Omental fat pad (tissue), 4 donors: ENCODE measurements at places on chromosomes 3 and 15. TPM values are rescaled to one million over a fixed set of nuclear protein-coding genes. Genes with fewer than 3 reads are reported as not detected.

Gene CDHR4
- not detected for total RNA-seq

Gene ABI3BP
- total RNA-seq = 95.2 TPM

Gene AADACL2
- 1.1 TPM for total RNA-seq

Gene SLC25A36
- total RNA-seq = 59.1 TPM

Gene ENTPD3
- total RNA-seq = 0.84 TPM

Gene AQP9
- total RNA-seq = 12.2 TPM

Gene EFHB
- total RNA-seq = 1.1 TPM

Gene MOBP
- total RNA-seq = not detected

Gene ROBO2
- 1.3 TPM for total RNA-seq

Gene GOLGA6A
- total RNA-seq = not detected

Gene WDR6
- 121 TPM for total RNA-seq

Gene PHLDB2
- total RNA-seq = 261 TPM

Gene AGBL1
- total RNA-seq = not detected

Gene GOLGA6L1
- not detected for total RNA-seq

Gene GOLGA8Q
- 3.3 TPM for total RNA-seq

Gene AP3S2
- 73.8 TPM for total RNA-seq

Gene TRIM42
- total RNA-seq = not detected

Gene SPSB4
- total RNA-seq = 0.50 TPM

Gene EHHADH
- 6.3 TPM for total RNA-seq

Gene ACKR4
- 3.2 TPM for total RNA-seq

Gene SFMBT1
- 7.5 TPM for total RNA-seq
